ENCODE measurements at places on chromosomes 12 and 14.
A peak's percentile ranks its signal among the peaks of the same experiment; 100 is the strongest.

DNA sequence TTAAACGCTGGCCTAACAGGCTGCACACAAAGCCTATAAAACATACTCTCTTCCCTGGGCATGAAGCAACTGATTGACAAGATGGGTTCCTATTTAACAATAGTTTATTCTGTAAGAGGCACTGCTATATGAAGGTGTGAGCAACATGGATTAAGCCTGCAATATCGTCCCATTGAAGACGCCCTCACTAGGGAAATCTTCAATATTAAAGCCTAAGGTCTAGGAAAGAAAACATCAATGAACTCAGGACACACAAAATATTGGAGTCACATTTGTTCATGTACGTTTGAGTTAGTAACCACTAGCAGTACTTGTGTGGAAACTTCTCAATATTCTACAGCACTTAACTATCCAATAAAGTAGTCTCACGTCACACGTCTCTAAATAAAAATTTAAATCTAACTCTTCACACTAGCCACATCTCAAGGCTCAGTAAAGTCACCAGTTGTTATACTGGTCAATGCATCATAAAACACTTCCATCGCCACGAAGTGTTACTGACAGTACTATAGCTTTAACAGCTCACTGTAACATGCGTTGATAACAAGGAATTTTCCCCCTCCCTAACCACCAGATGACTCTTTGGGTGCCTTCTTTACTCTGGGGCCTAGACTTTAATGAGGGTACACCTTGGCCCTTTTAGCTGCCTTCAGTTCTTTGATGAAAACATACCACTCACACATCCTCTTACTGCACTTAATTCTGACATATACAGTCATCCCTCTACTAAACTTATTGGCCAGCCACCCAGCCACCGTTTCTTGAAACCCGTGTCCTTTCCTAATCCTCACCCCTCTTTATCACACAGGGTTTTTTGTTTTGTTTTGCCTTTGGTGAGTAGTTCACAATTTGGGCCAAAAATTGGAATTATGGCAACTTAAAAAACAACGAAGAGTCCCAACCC lies 50.1 kb upstream of the OR5AU1 start:
- DNase-seq, result no peak

- DNase-seq, result no peak
Measured at GRCh38 chr14:74109369-74109768, 24.6 kb downstream of the LIN52 start.

GRCh38 chr12:122834921-122835749 lies at the start of gene HIP1R:
HIP1R (plus strand) TSS chr12:122835457; CDS start chr12:122835551, 94 bp downstream.
- peak; percentile 37 for DNase-seq

- DNase-seq, result no peak
Measured at GRCh38 chr12:12185414-12185813, 81.4 kb downstream of the LRP6 start.

- DNase-seq, result no peak
Measured at GRCh38 chr12:52494518-52494917, 1.5 kb upstream of the KRT6A start.

DNA sequence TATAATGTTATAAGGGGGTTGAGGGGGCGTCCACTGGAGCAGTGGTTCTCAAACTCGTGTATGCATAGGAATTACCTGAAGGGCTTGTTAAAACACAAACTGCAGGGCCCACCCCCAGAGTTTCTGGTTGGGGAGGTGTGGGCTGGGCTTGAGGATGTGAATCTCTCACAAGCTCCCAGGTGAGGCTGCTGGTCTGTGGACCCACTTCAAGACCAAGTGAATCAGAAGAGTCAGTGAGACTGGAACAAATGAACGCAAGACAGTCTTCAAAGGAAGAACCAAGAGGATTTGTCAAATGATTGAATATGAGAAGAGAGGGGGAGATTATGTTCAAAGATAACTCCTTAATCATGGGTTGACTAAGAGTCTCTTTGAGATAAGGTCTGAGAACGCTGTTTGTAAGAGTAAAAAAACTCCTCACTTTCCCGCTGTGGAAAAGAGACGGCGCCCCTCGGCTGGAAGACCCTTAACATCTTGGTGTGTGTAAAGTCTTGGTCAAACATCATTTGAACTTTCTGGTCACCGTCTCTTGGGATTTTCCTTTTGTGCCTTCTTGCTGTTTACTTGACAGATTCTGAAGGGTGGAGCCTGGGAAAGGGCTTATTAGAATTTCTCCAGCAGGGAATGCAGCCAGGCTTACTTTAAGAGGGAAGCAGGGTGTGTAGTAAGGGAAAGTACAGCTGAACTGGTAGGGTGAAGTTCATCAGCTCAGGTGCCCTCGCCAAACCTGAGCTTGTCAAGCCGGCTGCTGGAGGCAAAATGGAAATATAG lies 5.3 kb upstream of the FOXN3 start:
- no peak for DNase-seq
